ENCODE measurements at places on chromosomes 1 and 21.

DNA sequence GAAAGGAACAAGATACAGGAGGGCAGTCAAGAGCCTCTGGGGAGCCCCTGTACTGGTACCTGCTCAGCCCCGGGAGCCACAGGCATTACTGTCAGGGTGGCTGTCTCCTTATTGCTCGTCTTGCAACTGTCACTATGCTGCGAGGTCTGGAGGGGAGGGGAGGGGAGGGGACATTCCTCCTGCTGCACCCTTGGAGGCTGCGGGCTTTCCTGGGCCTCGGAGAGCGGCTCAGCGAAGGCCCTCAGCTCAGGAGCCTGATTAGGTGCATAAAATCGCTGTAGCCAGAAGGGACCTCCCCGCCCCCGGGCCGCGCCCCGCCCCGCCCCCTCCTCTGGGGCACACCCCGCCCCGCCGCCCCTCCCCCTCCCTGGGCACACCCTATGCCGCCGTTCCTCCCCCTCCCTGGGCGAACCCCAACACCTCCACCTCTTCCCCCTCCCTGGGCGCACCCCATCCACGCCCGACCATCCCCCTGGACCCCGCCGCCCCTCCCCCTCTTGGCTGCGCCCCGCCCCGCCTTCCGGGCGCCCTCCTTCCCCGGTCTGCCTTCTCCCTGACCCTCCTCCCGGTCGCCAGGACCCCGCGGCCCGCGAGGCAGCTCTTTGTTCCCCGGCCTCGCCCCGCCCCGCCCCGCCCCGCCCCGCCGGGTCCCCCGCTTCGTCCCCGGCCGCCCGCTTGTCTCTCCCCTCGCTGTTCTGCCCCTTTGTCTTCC lies 35.5 kb downstream of the CACHD1 start:
- peak; percentile 58 for DNase-seq

DNA sequence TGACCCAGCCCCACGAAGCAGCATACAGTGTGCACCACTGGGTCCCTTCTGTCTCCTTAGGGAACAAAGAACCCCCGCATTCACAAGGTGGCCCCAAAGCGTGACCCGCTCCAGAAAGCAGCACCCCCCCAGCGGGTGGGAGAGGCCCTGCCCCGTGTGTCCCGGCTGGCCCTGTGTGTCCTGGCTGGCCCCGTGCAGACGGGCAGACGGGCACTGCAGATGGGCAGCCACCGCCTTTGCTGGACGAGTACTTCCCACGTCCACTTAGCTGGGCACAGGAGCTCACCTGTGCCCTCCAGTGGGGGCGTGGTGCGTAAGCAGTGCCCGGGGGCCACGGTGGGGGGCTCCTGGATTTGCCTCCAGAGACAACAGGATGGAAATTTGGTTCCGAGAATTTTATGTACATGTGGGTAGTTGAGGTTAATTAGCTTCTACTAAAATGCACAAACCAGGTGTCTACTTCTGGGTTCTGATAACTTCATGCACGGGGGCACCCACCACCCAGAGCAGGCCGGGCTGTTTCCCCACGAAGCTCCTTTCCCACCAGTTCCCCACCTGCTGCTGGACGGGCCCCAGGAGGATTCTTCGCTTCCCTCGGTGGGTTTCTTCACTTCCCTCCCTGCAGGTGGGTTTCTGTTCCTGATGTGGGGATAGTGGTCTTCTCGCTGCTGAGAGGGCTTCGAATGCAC lies 33.2 kb upstream of the SLC19A1 start:
- no peak for DNase-seq

DNA sequence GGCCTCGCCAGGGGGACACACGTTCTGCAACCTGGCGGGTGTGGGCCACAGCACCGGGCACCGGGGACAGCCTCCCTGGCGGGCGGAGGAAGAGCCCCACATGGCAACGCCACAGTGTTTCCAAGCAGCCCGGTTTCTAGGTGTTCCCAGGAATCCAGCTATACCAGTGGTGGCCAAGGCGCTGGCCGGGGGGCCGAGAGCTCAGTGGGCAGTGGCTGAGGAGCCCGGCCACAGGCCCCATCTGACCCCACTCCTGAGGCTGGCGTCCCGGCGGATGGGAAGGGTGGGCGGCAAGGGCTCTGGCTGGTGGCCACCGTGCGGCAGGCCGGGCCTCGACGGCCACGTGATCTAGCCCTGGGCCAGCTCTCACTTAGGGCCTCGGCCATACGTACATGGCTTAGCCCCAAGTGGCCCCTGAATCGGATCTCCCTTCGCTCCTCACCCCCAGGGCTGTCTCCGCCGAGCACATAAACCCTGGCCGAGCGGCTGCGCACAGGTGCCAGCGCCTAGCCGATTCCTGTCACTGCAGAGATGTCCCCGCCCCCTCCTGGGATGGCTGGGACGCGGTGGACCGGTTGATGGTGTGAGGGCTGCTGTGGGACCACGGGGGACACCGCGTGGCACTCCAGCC lies 68.7 kb downstream of the MORN1 start:
- no peak for DNase-seq

DNA sequence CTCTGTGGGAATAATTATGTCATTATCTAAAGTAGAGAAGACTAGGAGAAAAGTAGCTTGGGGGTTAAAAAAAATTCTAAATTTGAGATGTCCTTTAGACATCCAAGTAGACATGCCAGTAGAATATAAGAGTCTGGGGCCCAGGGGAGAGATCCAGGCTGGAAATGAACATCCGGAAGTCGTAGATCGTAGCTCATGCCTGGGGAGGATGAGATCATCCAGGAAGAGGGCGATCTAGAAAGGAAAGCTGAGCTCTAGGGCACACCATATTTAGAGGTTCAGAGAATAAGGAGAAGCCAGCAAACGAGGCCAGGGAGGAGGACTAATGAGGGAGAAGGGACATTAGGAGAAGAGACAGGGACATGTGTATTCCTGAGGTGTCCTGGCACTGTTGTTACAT lies 12.2 kb downstream of the NGF start:
- no peak for DNase-seq

DNA sequence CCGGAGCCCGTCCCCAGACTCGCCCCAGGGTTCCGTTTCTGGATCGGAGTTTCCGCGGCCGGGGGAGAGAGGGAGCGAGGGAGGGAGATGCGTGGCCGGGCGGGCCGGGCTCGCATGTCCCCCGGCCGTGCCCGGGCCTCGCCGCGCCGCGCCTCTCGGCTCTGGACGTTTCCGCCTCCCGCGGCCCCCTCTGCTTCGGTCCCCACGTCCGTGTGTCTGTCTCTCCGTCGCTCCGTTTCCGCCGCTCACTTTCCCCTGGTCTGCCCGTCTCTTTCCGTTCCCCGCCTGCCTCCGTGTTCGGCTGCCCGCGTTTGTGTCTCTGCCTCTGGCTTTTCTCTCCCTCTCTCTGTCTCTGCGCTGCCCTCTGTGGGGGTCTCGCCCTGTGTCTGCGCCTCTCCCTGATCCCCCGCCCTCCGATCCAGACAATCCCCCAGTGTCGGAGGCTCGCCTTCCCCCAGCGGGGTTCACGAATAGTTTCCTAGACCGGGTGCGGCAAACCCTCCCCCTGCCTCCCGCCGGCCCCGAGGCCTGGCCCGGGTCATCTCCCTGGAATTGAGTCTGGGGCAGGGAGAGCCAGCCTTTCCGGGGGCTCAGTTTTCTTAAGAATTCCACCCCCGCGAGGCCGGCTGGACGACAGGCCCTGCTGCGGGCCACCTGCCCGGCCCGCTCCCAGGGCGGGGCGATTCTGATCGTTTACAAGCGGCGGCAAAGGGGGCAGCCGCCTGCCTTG lies 735 bp downstream of the NBL1 start:
- peak; percentile 63 for DNase-seq

GRCh38 chr1:96521010-96521409 lies 200.6 kb upstream of the PTBP2 start:
- DNase-seq, result no peak

GRCh38 chr21:45632160-45632559 lies 11.4 kb upstream of the PCBP3 start:
- DNase-seq, result no peak

DNA sequence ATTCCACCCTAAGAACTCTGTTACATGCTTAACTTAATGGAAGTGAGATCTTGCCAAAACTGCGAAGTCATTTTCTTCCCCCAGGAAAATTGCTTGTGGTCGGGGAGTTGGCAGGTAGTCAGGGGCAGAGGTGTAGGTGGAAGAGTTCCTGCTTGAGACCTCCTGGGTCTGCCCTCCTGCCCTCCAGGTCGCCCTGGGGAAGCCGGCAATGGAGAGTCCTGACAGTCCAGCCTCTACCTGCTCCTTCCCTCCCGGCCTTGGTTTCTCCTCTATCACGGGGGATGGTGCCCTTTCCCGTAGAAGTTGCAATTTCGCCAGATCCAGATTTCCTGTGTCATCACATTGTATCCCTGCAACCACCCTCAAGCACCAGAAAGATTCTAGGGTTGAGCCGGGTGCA lies 463.8 kb downstream of the MATN1 start:
- no peak for DNase-seq

DNA sequence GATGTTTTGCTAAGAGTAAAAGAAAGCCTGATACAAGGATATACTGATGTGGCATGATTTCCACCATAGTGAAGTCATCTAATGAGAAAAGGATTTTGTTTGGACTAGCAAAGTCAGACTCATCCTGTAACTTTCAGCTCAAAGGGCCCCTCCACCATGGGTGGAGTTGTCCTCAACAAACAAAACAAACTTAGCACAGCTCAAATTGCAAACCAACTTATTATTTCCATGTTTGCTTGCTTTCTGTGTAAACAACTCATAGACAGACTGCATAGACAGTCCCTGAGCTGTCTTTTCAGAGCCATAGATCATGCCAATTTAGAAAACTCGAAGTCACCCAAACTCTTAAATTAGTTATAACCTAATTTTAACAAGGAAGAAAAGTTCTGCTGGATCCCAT lies 69.4 kb upstream of the VAV3 start:
- no peak for DNase-seq
